ENCODE measurements at places on chromosomes 7 and 10. TPM values are rescaled to one million over a fixed set of nuclear protein-coding genes. Genes with fewer than 3 reads are reported as not detected.

DNA sequence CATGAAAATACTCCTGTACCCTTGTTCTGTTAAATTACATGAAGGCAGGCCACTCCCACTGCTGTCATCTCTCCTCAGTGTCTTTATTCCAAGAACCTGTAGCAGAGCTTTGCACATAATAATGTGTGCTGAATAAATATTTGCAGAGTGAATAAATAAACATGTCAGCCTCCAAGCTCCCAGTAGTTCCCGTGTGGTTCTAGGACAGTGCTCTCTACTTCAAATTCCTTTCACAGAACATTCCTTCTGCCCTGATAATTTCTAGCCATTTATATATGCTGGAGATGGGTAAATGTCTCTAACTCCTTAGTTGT, 20.3 kb upstream of the HYAL4 start:
- no peak for DNase-seq

DNA sequence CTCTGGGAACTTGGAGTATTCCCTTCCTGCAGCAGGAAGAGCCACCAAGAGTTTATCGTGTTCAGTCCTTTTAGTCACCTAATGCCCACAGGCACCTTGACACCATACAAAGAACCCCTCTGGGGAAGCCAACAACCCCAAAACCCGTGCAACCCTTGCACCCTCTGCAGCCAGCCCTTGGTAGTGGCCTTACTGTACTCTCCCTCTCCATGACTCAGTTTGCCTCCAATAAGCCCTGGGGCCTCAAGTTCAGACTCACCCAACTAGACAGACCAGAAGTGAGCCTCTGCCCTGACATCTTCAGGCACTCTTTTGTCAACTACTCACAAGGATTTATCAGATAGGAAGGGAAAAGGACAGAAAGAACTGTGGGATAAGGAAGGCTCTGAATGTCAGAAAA, 30.9 kb downstream of the KCNMA1 start:
- DNase-seq, result no peak

DNA sequence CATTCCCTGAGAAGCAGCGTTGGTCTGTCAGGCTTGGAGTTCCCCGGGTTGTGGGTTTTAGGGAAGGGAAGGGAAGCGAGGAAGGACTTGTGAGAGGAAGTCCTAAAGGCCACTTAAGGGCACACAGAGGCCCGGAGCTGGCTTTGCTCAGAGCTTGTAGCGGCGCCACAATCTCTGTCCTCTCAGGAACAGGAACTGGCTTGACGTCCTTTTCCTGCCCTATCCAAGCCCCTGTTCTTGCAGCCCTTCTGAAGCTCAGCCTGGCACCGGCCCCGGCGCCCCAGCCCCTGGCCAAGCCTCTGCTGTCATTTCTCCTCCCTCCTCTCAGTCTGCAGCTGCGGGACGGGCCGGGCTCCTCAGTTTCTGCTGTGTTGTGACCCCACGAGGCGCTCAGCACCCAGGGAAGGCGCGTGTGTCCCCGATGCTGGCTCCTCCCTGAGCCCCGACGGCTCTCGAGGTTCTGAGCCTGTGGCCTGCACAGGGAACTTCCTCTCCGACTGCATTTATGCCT, at the start of gene GIMAP8:
Gene GIMAP8 (plus strand): TSS at position 140 of the 511 bp plus-strand sequence. CDS start 16,069 bp downstream, outside the sequence.
- peak; percentile 65 for DNase-seq

DNA sequence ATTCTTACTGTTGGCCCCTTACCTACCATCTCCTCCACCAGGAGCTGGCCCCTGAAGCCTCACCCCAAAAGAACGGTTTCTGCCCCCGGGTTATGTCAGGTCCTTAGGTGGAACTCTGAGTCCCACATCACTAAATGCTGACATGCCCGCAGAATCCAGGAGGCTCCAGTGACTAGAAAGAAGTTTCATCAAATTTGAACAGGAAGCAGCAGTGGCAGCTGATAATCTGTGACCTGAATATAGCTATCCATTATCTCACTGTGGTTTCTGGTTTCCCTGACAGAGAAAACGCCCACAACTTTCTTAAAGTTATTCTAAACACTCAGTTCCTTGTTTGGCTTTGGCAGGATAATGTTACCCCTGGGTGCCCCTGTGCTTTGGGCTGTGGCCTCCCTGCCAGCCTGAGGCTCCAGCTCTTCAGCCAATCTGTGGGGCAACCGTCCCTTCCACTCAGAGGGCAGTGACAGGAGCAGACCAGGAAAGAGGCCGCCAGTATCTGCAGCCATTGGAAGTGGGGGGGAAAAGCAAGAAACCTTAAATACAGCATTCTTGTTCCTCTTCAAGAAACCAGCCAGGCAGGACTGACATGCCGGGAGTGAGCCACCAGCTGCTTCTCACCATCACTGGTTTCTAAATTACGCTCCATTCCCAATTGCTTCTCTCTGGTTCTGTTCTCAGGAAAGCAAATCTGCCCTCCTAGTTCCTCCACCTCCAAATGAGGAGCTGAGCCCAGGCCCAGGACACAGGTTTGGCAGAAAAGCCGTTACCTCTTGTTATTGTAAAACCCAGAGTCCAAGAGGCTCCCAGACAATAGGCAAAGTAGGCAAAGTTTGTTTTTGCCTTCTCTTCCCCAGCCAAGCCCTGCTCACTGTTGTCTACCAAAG, 41.2 kb upstream of the VCL start:
- DNase-seq, result peak; percentile 38

- peak; percentile 41 for DNase-seq
These were observed 25.0 kb downstream of the VTI1A start for GRCh38 chr10:112471878-112472487.

GRCh38 chr10:44460416-44460815, 75.5 kb upstream of the CXCL12 start:
- DNase-seq, result no peak

Gene RADIL
- polyA plus RNA-seq, result not detected

- no peak for DNase-seq
These were observed 77.4 kb downstream of the ALOX5 start for GRCh38 chr10:45451407-45451806.

GRCh38 chr7:51450541-51450940, 133.9 kb upstream of the COBL start:
- DNase-seq, result no peak

DNA sequence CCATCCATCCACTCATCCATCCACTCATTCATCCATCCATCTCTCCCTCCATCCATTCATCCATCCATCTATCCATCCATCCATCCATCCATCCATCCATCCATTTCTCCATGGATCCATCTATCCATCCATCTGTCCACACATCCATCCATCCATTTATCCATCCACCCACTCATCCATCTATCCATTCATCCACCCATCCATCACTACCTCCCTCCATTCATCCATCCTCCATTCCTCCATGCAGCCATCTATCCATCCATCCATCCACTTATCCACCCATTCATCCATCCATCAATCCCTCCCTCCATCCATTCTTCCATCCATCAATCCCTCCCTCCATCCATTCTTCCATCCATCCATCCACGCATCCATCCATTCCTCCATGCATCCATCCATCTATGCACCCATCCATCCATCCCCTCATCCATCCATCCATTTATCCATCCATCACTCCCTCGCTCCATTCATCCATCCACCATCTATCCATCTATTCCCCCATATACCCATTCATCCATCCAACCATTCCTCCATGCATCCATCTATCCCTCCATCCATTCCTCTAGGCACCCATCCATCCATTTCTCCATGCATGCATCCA, 21.1 kb downstream of the ELN start:
- no peak for DNase-seq

DNA sequence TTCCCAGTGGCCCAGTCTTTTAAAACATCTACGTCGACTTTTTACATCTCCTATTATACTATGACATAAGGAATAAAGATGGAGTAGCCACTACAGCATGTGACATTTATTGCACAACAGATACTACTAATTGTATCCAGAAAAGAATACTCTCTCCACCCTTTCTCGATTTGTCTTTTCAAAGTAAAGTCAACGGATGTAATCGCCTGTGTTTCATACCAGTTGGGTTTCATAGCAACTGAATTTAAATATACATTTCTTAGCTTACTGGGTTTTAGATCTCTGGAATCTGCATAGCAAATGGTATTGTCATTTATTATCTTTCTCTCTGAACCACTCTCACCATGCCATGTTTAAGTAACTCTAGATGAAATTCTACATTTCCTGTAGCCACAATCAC, 86.4 kb upstream of the TRIL start:
- DNase-seq, result no peak

Gene EPHB4
- 8.0 TPM for polyA plus RNA-seq

DNA sequence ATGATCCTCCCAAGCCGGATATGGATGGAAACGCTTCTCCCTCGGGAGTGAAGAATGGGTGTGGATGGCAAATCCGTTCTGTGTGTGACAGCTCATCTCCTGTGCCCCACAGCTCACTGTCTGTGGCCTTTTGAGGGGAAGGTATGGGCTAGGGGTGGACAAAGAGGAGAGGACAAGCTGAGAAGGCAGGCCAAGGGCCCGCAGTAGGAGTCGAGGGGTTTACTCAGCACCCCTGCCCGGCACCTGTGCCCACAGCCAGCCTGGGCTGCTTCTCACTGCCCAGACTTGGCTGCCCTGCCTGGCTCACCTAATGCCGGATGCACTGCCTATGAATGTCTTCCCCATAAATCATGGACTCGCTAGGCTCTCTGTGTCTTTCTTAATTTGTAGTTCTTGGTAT, 503.8 kb downstream of the TCERG1L start:
- no peak for DNase-seq

- no peak for DNase-seq
These were observed 23.8 kb upstream of the IFIT2 start for GRCh38 chr10:89278034-89278535.
